AG20443 (cell line): ENCODE measurements at places on chromosomes 7 and 10.

GRCh38 chr7:42315103-42315502 lies 78.1 kb upstream of the GLI3 start:
- peak; percentile 11 for DNase-seq

GRCh38 chr7:359766-360361 lies 69.9 kb downstream of the FOXL3 start:
- DNase-seq: no peak

DNA sequence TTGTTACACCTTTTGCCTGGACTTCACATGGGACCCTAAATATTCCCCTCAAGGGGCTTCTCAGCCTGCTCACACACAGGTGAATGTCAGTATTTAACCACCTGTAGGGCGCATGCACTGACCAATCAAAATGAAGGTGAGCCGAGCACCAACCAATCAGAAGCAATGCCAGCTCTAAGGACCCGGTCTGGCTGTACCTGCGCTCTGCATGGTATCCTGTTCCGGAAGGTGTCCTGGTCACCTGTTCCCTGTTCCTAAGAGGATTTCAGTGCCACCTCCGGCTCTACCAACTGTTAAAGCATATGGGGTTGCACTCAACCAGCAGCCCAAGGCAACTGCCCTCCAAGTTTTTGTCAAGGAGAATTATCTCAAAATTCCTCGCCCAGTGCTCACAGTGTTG lies 18.4 kb upstream of the CALN1 start:
- no peak for DNase-seq

DNA sequence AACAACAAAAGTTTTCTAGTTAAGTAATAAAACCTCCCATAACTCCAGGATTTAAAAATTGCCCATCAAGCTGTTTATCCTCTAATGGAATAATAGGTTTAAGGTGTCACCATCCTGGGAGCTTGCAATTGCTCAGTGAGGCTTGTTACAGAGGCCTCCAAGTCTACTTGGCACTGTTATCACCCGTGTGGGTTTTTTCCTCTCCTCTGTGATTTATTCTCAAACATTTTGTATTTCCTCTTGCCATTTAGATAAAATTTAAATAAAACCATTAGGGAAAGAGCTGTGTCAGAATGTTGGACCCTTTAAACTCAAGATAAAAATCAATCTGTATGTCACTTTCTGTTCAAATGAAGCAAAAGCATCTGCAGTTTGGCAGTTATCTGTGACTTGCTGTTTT lies 202.6 kb downstream of the GALNT17 start:
- no peak for DNase-seq

- no peak for DNase-seq
Measured at GRCh38 chr7:22319424-22320403, 37.2 kb downstream of the RAPGEF5 start.

DNA sequence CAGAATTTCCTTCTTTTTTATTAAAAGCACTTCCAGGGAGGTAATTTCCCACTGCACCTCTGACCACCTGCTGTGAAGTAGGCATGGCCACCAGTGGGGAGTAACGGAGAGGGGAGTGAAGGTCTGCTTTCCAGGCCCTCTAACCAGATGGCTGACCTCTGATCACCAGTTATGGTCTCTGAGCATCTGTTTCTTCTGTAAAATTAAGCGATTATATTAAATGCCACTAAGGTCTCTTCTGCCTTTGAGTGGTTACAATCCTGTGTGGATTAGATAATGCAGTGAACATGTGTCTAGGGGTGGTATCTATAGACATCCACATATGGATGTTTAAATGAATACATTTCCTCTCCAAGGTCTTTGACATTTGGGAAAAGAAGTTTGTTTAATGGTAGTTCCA lies 199.6 kb downstream of the HERPUD2 start:
- no peak for DNase-seq

GRCh38 chr10:71094712-71095390 lies 117.5 kb upstream of the UNC5B start:
- no peak for DNase-seq

- peak; percentile 58 for DNase-seq
Measured at GRCh38 chr7:73647725-73648592, 19.7 kb upstream of the VPS37D start.
